ENCODE measurements at places on chromosomes 13 and 19.

DNA sequence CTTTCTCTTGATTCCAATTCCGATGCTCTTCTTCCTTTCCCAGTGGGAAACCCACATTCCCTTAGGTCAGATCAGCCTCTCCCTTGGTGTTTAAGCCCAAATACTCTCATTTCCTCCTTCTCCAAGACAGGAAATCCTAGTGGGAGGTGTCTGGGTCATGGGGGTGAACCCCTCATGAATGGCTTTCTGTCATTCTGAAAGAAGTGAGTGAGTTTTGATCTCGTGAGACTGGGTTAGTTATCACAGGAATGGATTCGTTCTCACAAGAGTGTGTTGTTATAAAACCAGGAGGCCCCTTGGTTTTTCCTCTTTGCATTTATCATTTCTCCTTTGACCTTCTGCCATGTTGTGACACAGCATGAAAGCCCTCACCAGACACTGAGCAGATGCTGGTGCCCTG lies 76.2 kb upstream of the MTIF3 start:
- DNase-seq: no peak

DNA sequence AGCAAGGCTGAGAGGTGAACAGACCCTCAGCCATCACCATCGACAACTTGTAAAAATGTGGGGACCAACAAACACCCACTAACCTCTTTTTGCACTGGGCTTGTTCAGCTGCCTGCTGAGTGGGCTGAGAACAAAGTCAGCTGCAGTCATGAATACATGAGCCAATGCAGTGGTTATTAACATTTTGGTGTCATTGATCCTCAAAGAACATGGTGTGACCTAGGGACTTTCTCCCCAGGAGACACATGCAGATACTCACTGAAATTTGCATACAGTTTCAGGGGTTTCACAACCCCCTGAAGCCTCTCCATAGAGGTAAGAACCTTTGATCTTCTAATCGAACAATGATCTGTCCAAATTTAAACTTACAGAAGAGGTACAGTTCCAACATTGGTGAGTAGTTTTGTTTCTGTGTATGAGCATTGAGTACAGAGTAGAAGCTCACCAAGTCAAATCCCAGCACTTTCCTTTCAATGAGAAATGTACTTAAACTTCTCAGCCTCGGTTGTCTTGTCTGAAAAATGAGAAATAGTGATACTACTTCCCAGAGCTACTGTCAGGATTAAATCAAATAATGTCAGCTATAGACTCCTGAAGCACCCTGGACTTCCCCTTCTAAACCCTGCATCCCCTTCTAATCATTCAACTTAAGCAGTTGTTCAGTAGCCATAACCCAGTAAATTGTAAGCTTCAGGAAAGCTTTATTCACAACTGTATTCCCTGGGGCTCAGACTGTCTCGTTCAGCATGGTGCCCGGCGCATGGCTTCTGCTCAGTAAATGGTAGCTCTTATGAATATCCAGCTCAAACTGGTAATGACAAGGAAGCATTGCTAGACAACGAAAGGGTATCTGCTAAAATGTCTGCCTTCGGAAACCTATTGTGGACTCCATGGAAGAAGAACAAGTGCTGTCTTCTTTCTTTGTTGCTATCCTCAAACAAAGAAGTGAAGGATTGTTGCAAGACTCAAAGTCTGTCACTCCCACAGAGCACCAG lies 148.7 kb downstream of the FOXO1 start:
- DNase-seq: no peak

- no peak for DNase-seq
Observed at GRCh38 chr13:66994517-66995202, 235.5 kb downstream of the PCDH9 start.

DNA sequence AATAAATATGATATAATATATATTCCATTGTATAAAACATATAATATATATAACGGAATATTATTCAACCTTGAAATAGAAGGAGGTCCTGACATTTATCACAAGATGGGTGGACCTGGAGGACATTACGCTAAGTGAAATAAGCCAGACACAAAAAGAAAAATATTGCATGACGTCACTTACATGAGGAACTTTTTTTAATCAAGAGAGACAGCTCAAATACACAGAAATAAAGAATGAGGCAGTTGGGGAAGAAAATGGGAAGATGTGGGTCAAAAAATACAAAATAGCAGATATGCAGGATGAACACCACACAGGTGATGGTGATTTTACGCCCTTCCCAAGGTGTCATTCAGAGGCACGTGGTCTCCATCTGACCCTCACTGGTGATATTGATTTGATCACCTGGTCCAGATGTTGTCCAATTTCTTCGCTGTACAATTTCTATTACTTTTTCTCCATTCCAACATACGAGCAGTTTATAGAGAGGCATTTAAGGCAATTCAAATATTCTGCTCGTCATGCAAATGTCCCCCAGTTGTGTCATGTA lies 513 bp upstream of the ZNF317 start:
- no peak for DNase-seq

DNA sequence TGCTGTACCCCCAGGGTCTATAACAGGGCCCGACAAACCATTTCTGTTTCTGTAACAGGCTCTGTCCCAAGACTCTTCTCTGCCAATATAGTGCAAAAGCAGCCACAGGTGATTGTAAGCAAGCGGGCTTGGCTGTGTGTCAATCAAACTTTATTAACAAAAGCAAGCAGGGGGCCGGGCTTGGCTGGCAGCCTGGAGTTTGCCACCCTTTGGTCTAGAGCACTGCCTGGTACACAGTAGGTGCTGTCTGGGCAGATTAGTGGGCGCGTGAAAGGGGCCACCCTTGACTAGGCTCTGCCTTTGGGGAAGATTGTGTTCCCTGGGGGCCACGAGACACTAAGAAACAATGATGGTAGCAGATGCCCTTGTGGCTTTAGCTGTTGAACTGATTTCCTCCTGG lies 27.4 kb downstream of the CCL25 start:
- no peak for DNase-seq

- DNase-seq: no peak
Observed at GRCh38 chr13:113114511-113115362, 7.9 kb upstream of the F10 start.

GRCh38 chr13:89115307-89115706 lies 1444.1 kb downstream of the SLITRK5 start:
- no peak for DNase-seq

DNA sequence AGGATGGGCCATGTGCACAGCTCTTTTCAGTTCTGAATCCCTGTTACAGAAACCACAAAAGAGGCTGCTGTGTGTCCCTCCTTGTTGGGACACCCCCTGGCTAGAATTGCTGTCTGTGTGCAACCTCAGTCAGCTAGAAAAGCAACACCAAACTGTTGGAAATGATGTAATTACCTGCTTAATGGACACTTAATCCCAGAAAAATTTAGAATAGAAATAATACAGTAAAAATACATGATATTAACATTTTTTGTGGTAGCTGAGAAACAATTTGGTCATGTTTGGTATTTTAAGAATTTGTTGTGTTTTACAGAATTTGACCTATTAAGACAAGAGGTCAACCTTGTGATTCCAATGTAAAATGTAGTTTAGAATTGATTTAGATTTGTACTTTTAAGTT lies 46.8 kb downstream of the FAM124A start:
- no peak for DNase-seq

GRCh38 chr13:96090240-96091101 lies 564 bp downstream of the HS6ST3 start:
- no peak for DNase-seq

GRCh38 chr13:22126433-22127021 lies 455.7 kb downstream of the FGF9 start:
- no peak for DNase-seq

- no peak for DNase-seq
Observed at GRCh38 chr13:91132381-91132780, 215.1 kb upstream of the MIR17HG start.
